Effector memory CD8-positive, alpha-beta T cell (primary cell): ENCODE measurements at places on chromosomes 13 and 19.

- H3K36me3 ChIP-seq, result peaks cover 4% of the 10 kb centered on the region
- no peaks in the 10 kb centered on the region for H3K4me1 ChIP-seq
- no peaks in the 10 kb centered on the region for H3K27me3 ChIP-seq
- H3K27ac ChIP-seq, result no peak overlapping the region
- DNase-seq, result no peak
These were observed 71.7 kb downstream of the POSTN start for GRCh38 chr13:37526710-37527473.

GRCh38 chr19:778910-779653 lies 18.2 kb upstream of the PTBP1 start:
- no peaks in the 10 kb centered on the region for H3K36me3 ChIP-seq
- no peak overlapping the region for H3K27ac ChIP-seq
- no peaks in the 10 kb centered on the region for H3K4me1 ChIP-seq

GRCh38 chr19:45468803-45469131 lies 971 bp downstream of the FOSB start:
- H3K4me1 ChIP-seq, result peaks cover 49% of the 10 kb centered on the region
- no peak for DNase-seq
- H3K27ac ChIP-seq, result peak overlapping the region; percentile 100
- H3K27me3 ChIP-seq, result no peaks in the 10 kb centered on the region
- H3K36me3 ChIP-seq, result peaks cover 78% of the 10 kb centered on the region
- H3K4me3 ChIP-seq, result peak overlapping the region; percentile 94

DNA sequence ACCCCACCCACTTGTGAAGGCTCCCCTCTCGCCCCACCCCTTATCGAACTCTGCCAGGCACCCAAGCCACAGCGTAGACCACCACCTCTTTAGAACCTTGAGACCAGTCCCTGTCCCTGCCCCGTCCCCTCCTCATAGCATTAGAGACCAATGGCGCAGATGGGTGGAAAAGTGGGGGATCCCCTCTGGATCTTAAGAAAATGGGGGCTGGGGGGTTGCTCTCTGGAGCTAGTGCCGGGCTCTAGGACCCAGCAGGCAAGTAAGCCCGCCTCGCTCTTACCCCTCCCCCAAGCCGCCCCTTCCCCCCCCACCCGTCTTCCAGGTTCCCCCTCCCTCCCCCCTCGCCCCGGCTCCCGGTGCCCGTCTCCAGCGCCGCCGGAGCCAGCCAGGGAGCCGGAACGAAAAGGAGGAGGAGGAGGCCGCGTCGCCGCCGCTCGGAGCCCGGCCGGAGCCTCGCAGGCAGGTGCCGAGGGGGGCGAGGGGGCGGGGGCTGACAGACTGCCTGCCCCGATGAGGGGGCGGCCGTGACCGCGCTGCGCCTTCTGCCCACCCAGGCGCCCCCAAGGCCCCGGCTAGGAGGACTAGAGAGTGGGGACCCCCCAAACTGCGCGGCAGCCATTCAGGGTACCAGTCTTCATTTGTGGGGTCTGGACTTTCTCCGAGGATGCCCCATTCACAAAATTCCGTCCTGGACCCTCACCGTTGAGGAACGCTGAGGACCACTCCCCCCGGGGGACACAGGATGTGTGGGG lies at the start of gene SPRED3:
SPRED3 (plus strand) TSS at position 349 of the 752 bp plus-strand sequence. CDS start 1,606 bp downstream, outside the sequence.
- no peaks in the 10 kb centered on the region for H3K27me3 ChIP-seq
- DNase-seq, result no peak
- H3K4me1 ChIP-seq, result peaks cover 12% of the 10 kb centered on the region
- peak within 1 kb of the TSS; percentile 69 for H3K27ac ChIP-seq
- peaks cover 18% of the 10 kb centered on the region for H3K36me3 ChIP-seq

GRCh38 chr19:15072930-15073647 lies 8.9 kb upstream of the OR1I1 start:
- no peaks in the 10 kb centered on the region for H3K4me1 ChIP-seq
- H3K4me3 ChIP-seq, result no peak overlapping the region
- no peak for DNase-seq

DNA sequence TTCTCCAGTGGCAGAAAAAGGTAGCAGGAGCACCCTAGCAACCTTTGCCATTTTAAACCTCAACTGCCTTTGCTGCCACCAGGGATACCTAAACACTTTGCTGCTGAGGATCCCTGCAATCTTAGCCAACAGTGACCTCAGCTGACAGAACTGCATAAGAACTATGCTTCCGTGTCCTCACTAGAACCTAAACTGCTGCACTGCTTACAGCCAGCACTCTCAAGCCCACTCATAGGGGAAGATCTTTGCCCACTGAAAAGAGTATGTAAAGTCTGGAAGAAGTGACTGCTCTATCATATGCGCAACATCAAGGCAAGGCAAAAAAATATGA lies 270.0 kb upstream of the PCDH20 start:
- H3K27ac ChIP-seq, result no peak overlapping the region
- H3K27me3 ChIP-seq, result no peaks in the 10 kb centered on the region
- no peak overlapping the region for H3K4me3 ChIP-seq
- no peaks in the 10 kb centered on the region for H3K4me1 ChIP-seq
- H3K36me3 ChIP-seq, result no peaks in the 10 kb centered on the region

GRCh38 chr13:32600890-32601289 lies 14.6 kb downstream of the PDS5B start:
- H3K4me1 ChIP-seq, result peaks cover 48% of the 10 kb centered on the region
- no peaks in the 10 kb centered on the region for H3K27me3 ChIP-seq
- no peak overlapping the region for H3K27ac ChIP-seq
- no peak overlapping the region for H3K4me3 ChIP-seq

GRCh38 chr19:54218960-54219661 lies 3.7 kb downstream of the LILRB3 start:
- H3K4me1 ChIP-seq, result peaks cover 12% of the 10 kb centered on the region
- H3K36me3 ChIP-seq, result peaks cover 14% of the 10 kb centered on the region
- no peak overlapping the region for H3K4me3 ChIP-seq
- no peak for DNase-seq
- H3K27me3 ChIP-seq, result peaks cover 17% of the 10 kb centered on the region

DNA sequence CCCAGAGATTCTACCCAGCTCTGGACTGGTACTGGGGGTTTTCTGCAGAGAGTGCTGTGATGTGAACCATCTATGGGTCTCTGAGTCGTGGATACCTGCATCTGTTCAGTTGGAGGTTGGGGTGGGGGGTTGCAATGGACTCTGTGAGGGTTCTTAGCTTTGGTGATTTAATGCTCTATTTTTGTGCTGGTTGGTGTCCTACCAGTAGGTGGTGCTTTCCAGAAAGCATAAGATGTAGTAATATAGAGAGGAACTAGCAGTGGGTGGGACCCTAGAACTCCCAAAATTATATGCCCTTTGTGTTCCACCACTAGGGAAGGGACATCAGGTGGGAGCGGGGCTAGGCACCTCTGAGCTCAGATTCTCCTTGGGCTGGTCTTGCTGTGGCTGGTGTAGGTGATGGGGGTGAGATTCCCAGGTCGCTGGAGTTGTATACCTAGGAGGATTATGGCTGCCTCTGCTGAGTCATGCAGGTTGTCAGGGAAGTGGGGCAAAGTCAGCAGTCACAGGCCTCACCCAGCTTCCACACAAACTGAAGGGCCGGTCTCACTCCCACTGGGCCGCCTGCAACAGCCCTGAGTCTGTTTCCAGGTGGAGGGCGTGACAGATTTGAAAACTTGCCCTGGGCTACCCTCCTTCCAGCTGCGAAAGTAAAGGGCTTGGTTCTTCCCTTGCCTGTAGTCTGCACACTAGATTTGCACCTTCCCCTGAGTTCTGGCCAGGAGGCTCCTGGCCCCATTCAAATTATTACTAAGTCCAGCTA lies 573.0 kb upstream of the SLITRK1 start:
- DNase-seq, result no peak
- H3K27ac ChIP-seq, result no peak overlapping the region

- H3K27ac ChIP-seq, result no peak overlapping the region
- H3K4me1 ChIP-seq, result no peaks in the 10 kb centered on the region
- H3K4me3 ChIP-seq, result no peak overlapping the region
- no peaks in the 10 kb centered on the region for H3K36me3 ChIP-seq
- no peaks in the 10 kb centered on the region for H3K27me3 ChIP-seq
- DNase-seq, result no peak
These were observed 618.7 kb upstream of the SGCG start for GRCh38 chr13:22562116-22562515.

DNA sequence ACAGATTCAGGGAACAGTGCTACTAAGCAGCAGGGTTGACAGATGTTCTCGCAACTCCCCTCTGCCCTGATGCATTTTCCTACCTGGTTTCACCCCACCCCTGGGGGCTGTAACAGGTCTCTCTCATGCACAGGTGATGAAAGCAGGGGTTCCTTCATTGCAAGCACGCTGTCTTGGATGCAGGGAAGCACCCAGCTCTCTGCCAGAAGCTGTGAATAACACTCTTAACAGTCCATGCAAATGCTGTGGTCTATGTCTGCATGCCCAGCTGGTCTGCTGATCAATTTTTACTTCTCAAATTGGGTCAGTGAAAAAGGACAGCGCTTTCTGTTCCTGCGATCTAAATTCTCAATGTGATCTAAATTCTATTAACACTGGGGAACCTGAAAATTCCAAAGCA lies 246.3 kb upstream of the TSHZ3 start:
- H3K36me3 ChIP-seq, result no peaks in the 10 kb centered on the region
- H3K4me1 ChIP-seq, result no peaks in the 10 kb centered on the region
- DNase-seq, result no peak

DNA sequence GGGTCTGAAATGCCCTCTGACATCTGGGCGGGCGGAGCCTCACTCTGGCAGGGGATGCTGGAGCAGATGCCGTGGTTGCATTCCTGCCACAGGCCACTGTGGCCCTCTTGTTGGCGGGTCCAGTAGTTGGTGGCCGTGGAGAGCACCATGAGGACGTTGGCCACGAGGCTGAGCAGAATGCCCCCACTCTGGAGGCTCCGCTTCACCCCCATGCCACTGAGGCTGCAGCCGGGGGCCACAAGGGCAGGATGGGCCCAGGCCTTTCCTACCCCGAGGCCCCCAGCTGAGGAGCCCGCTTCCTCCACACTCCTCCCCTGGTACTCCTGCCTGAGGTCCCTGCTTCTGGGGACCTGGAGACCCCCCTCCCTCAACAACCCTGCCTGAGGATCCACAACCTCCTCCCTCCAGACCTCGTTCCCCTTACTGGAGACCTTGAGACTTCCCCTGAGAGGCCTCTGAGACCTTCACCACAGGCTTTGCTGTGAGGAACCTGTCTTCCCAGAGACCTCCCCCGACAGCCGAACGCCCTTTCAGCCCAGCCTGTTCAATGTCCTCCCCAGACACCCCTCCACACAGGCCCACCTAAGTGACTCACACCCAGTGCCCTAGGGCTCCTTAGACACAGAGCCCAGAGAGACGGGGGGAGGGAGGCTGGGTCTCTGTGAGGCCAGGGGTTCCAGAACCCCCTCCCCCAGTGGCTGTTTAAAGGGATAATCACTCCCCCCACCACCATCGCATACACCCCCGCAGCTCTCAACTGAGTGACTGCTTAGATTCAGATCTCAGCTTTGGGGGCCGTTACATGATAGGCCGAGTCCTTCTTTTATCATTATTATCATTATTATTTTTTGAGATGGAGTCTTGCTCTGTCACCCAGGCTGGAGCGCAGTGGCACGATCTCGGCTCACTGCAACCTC lies at the start of gene CLDND2:
CLDND2 (minus strand) TSS at position 638 of the 917 bp plus-strand sequence; CDS start at position 212, 426 bp downstream.
- H3K36me3 ChIP-seq, result peaks cover 59% of the 10 kb centered on the region
- peak within 1 kb of the TSS; percentile 94 for H3K27ac ChIP-seq
- peaks cover 80% of the 10 kb centered on the region for H3K4me1 ChIP-seq
- peak within 1 kb of the TSS; percentile 97 for H3K4me3 ChIP-seq

GRCh38 chr13:39378306-39378705 lies 224.7 kb downstream of the LHFPL6 start:
- H3K4me3 ChIP-seq, result no peak overlapping the region
- DNase-seq, result no peak
- no peaks in the 10 kb centered on the region for H3K36me3 ChIP-seq
- no peaks in the 10 kb centered on the region for H3K4me1 ChIP-seq
- H3K27ac ChIP-seq, result no peak overlapping the region

- H3K27me3 ChIP-seq, result peaks cover 67% of the 10 kb centered on the region
- peaks cover 17% of the 10 kb centered on the region for H3K4me1 ChIP-seq
- no peak overlapping the region for H3K4me3 ChIP-seq
- no peak for DNase-seq
- H3K27ac ChIP-seq, result no peak overlapping the region
- H3K36me3 ChIP-seq, result peaks cover 3% of the 10 kb centered on the region
These were observed 4.4 kb downstream of the GPR4 start for GRCh38 chr19:45597425-45598111.

GRCh38 chr19:19911150-19911549 lies 10.4 kb downstream of the ZNF93 start:
- no peak for DNase-seq
- no peaks in the 10 kb centered on the region for H3K27me3 ChIP-seq
- H3K4me1 ChIP-seq, result no peaks in the 10 kb centered on the region
- no peak overlapping the region for H3K27ac ChIP-seq
- H3K36me3 ChIP-seq, result no peaks in the 10 kb centered on the region

- DNase-seq, result no peak
- no peaks in the 10 kb centered on the region for H3K36me3 ChIP-seq
- H3K27ac ChIP-seq, result no peak overlapping the region
- H3K4me3 ChIP-seq, result no peak overlapping the region
- no peaks in the 10 kb centered on the region for H3K27me3 ChIP-seq
These were observed 31.2 kb downstream of the ZNF536 start for GRCh38 chr19:30403203-30403985.

- no peak overlapping the region for H3K27ac ChIP-seq
- no peak overlapping the region for H3K4me3 ChIP-seq
- no peaks in the 10 kb centered on the region for H3K36me3 ChIP-seq
- no peaks in the 10 kb centered on the region for H3K4me1 ChIP-seq
- DNase-seq, result no peak
These were observed 33.6 kb upstream of the HMGB1 start for GRCh38 chr13:30499338-30499737.

DNA sequence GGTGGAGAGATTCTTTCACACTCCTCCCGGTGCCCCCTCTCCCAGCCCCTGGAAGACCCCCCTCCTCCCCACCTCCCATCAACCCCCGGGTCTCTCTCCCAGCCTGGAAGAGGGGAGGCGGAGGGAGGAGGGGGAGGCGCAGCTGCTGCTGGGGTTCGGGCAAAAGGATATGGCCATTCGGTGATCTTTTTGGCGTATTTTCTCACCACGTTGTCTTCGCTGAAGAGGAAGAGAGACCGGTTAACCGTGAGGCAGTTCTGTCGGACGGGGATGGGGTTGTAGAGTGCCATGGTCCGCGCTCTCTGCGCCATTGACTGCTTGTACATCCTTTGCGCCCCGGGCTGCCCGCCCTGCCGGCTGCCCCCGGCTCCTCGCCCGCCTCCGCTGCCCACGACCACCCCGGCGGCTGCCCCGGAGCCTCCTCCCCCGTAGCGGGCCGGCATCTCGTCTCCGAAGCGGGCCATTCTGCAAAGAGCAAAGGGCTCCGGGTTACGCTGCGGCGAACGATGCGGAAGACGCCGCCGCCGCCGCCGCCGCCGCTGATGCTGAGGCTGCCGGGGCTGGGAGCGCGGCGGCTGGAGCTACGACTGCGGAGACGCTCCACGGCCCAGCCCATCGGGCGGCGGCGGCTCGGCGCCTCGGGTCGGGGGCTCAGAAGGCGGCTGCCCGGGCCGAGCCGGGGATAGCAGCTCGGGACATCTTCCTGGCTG lies 363 bp downstream of the CACNA1A start:
- H3K36me3 ChIP-seq, result no peaks in the 10 kb centered on the region
- H3K27ac ChIP-seq, result no peak overlapping the region
- DNase-seq, result no peak
- peaks cover 68% of the 10 kb centered on the region for H3K27me3 ChIP-seq
- peaks cover 1% of the 10 kb centered on the region for H3K4me1 ChIP-seq

GRCh38 chr19:43667876-43668405 lies 2.0 kb downstream of the PLAUR start:
- H3K36me3 ChIP-seq, result peaks cover 18% of the 10 kb centered on the region
- H3K4me1 ChIP-seq, result peaks cover 34% of the 10 kb centered on the region
- H3K27ac ChIP-seq, result peak overlapping the region; percentile 82
- H3K4me3 ChIP-seq, result peak overlapping the region; percentile 90
- no peaks in the 10 kb centered on the region for H3K27me3 ChIP-seq
- DNase-seq, result no peak

GRCh38 chr19:35135389-35135909 lies 590 bp upstream of the LGI4 start:
- H3K36me3 ChIP-seq, result no peaks in the 10 kb centered on the region
- H3K4me3 ChIP-seq, result no peak overlapping the region
- no peak overlapping the region for H3K27ac ChIP-seq
- peak; percentile 55 for DNase-seq
- H3K27me3 ChIP-seq, result no peaks in the 10 kb centered on the region
